ENCODE measurements at places on chromosomes 5 and 9.

DNA sequence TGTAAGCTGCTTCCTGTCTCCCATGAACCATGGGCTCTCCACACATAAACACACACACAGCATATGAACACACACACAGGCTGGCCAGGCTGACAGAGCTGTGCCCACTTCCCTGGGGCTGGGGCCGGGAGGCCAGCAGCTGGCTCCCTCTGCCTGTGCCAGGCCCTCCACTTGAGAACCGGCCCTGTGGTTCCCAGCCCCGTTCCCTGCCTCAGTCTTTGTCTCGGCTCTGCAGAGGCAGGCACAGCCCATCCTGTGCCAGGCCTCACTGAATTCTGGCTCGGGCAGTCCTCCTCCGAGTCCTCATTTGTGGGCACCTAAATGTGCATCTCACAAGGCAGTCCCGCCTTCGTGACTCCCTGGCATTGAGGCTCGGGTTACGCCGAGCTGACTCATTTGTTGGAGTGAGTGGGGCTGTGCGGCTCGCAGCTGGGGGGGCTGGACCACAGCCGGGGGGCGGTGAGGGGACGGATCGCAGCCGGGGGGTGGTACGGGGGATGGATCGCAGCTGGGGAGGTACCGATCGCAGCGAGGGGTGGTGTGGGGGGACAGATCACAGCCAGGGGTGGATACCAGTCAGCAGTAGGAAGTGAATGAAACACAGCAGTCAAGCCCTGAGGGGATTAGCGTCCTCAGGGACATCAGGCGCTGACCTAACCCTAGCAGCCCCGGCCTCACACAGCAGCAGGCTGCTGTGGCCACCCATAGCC lies 72.3 kb downstream of the PSMB7 start:
- no peak for DNase-seq

GRCh38 chr9:21555911-21556310 lies 73.8 kb upstream of the IFNE start:
- no peak for DNase-seq

- DNase-seq: no peak
Observed at GRCh38 chr9:36315283-36315682, 57.0 kb upstream of the GNE start.

GRCh38 chr9:106481013-106481609 lies 381.9 kb upstream of the ZNF462 start:
- DNase-seq: no peak

DNA sequence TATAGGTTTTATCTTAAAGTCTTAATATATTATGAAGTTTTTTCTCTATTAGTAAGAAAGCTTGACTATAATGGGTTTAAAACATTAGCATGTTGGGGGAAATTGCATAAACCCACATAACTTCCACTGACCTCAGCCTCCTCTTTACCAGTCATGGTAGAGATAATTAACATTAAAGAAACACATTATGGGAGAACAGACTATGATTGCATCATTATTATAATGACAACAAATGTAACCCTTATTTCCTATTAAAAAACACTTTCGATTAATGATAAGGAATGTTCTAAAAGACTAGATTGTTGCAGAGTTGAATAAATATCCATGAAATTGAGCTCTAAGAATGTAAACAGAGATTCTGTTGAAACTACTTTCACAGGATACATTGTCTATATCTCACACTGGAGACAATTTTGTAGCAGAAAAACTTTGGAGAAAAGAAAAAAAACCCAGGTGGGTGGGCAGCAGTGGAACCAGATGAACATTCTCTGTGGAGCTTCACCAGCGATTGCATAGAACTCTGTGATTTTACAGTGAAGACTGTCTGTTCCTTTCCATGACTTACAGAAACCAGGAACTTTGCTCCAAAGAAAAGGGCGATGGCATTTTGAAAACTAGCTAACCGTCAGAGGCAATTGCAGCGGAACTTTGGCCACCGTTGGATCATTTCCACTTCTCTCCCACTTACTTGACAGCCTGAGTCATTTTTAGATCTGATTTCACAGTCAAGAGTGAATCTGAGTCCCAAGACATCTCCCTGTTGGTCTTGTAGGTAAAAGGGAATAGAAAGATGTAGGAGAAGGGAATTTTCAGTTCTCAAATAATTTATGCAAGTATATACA lies 21.0 kb upstream of the ERAP2 start:
- DNase-seq: no peak

GRCh38 chr5:40202814-40203440 lies 476.8 kb upstream of the PTGER4 start:
- DNase-seq: no peak

GRCh38 chr5:16140944-16141343 lies 38.6 kb downstream of the MARCHF11 start:
- no peak for DNase-seq

- no peak for DNase-seq
Observed at GRCh38 chr5:97548739-97549080, 365.7 kb upstream of the RIOK2 start.

GRCh38 chr5:112635276-112635675 lies 102.4 kb upstream of the APC start:
- no peak for DNase-seq

DNA sequence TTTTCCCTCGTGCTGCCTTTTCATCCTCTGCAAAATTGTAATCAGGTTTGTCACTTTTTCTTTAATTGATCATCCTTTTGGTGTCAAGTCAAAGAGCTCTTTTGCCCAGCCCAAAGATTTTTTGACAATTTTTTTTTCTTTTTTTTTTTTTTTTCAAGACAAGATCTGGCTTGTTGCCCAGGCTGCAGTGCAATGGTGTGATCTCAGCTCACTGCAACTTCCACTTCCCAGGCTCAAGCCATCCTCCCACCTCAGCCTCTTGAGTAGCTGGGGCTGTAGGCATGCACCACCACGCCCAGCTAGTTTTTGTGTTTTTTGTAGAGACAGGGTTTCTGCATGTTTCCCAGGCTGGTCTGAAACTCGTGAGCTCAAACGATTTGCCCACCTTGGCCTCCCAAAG lies 36.7 kb downstream of the CDK7 start:
- DNase-seq: no peak

DNA sequence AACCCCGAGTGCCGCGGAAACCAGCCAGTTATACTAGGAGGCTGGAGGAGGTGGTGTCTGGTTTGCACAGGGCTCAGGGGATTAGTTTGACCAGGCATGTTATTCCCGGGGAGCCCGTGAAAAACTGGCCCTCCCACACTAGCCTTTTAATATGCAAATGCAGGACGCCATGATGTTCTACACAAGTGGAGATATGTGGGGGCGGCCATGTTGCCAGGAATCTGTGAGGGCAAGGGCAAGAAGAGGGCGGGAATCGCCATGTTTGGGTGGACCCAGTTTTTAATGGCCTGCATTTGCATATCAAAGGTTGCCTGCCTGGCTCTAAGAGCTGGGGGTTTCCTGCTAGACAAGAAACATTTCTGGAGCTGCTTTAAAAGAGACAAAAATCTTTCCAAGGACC lies 940.7 kb downstream of the CDH18 start:
- no peak for DNase-seq

DNA sequence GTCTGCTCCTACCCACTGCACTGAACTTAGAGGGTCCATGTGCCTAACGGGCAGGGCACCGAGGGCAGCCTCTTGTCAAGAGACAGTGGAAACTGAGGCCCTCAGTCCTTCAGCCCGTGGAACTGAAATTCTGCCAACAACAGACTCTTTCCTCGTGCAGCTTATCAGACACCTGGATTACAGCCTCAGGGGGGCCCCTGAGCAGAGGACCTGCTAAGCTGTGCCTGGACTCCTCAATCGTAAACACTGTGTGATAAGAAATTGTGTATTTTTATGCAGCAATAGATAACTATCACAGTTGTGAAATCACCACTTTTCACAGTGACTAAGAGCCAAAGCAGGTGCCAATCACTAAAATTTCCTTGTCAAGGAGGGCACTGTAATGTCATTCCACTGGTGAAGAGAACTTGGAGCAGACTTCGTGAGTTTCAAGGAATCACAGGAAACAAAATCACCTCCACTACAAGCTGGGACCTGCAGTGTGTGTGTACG lies 33.4 kb upstream of the CTSV start:
- DNase-seq: no peak

DNA sequence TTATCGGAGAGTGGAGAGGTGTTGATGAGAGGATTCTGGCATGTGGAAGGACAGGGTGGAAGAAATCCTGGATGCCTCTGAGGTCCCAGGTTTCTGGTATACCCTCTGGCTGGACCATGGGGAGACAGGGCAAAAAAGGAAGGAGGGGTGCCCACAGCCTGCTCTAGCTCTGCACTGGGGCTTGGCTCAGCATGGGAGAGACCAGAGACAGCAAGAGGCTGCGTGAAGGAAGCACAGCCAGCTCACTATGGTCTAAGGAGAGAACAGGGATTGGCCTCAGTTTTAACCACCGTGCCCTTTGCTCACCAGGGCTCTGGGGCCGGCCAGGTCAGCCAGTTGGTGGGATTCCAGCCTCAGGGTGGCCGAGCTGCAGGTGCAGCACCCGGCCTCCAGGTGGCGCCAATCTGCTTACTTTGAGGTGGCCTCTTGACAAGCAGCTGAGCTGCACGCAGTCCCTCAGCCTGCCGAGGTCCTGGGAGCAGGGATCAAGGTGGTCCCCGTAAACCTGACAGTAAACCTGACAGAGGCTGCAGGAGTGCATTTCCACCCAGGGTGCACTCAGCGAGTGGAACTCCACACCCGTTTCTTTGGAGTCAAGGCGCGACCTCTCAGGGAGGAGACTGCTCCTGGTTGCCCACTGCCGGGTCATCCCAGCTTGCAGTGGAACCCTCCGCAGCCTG lies 25.0 kb upstream of the SPTLC1 start:
- peak; percentile 31 for DNase-seq

DNA sequence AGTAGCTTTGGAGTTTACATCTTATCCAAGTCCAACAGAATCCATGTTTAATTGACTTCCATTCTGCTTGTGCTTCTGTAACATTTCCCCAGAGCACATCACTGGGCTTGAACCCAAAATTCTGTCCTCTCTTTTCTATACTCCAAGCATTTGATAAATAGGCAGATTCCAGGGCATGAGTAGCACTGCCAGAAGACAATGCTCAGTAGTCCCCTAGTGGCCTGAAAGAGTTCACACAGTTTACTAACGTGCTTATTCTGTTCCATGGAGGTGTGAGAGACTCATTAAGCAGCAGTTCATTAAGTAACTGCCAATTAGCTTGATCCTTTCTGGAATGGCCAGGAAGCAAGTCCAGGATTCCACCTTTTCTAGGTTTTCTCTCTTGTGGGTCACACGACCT lies 9.4 kb upstream of the GABRA6 start:
- DNase-seq: no peak

GRCh38 chr5:77877516-77878355 lies 101.6 kb upstream of the TBCA start:
- no peak for DNase-seq

GRCh38 chr5:132268769-132269551 lies 11.5 kb downstream of the PDLIM4 start:
- DNase-seq: no peak

DNA sequence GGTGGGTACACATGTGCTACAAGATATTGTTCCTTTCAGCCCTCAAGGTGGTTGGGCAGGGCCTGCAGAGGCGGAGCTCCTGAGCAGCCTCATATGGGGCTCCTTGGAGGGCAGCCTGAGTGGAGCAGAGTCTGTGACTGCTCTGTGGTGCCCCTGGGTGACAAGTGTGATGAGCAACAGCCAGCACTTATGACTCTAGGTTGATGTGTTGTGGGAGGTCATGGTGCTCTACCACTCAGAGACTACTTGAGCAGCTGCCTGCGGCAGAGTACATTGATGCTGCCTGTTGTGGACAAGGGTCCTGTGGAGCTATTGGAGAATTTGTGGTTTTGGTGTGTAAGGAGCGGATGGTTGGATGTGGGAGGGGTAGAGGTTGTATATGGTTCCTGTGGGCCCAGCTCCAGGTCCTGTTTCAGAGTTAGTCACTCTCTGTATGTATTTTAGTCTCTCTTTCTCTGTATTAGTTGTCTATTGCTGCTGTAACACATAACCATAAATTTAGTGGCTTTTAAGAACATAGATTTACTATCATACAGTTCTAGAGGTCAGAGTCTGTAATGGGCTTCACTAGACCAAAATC lies 141.3 kb downstream of the SREK1 start:
- no peak for DNase-seq

DNA sequence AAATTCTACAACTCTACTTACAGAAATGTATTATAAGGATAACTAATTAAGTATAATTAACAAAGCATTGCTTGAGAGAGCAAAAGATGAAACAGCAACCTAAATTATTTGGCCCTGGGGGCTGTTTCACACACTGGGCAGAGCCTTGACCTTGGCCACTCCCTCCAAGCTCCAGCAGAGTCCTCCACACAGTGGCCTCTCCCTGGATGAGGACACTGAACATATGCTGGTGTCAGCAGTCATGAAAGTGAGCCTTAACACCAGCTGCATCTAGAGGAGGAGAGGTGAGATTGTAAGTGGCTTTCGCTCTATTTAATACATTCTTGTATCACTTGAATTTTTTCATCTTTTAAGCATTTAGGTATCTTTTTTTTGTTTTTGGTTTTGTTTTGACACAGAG lies 23.3 kb upstream of the ZDHHC12 start:
- no peak for DNase-seq

GRCh38 chr9:133103987-133104505 lies 17.0 kb downstream of the RALGDS start:
- DNase-seq: no peak

DNA sequence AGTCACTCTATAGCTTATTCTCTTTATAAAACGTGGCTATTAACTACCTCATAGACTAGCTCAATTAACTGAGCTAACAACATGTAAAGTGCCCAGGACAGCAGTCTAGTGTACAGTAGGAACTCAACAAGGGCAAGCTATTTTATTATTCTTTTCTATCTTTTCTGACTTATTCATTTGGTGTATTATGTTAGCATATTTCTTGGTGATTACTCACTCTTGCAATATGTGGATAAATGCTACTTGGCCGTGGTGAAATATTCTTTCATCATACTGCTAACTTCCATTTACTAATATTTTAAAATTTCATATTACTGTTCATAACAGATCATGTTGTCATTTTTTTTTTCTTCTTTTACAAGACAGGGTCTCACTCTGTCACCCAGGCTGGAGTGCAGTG lies 4.9 kb downstream of the SLC25A51 start:
- no peak for DNase-seq

- no peak for DNase-seq
Observed at GRCh38 chr5:125357660-125358059, 611.2 kb upstream of the ZNF608 start.

- DNase-seq: no peak
Observed at GRCh38 chr5:40052808-40053207, 626.9 kb upstream of the PTGER4 start.

GRCh38 chr9:95435074-95435728 lies 81.6 kb downstream of the PTCH1 start:
- no peak for DNase-seq

DNA sequence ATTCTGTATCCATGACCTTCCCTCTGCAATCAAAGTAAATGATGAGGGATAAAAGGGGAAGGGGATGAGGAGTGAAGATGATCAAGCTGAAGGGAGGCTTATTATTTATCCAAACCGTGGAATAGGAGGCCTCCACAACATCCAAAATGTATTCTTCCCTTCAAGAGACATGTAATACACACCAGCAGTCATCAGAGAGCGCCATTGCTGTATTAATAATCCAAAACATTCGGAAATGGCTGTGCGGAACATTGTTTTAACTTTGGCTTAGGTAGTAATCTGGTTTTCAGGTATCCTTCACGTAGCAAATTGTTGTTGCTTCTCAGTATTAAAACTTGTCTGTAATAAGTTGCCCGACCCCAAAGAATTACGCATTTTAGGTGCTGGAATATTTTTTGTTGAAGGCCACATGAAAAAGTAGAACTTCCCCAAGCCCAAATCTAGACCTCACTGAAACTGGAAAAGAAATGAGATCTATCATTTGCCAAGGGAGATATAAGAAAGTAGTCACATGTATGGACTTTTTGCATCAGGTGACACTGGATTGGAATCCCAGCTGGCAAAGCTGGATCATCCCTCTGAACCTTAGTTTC lies 2.6 kb upstream of the BOD1 start:
- no peak for DNase-seq

Data from stimulated activated CD8-positive, alpha-beta memory T cell treated with anti-CD3 and anti-CD28 coated beads, Interleukin-15, amount 100 ng/mL, for 4 hours (primary cell).